ENCODE measurements at places on chromosomes 13 and 19. TPM values are rescaled to one million over a fixed set of nuclear protein-coding genes. Genes with fewer than 3 reads are reported as not detected.

DNA sequence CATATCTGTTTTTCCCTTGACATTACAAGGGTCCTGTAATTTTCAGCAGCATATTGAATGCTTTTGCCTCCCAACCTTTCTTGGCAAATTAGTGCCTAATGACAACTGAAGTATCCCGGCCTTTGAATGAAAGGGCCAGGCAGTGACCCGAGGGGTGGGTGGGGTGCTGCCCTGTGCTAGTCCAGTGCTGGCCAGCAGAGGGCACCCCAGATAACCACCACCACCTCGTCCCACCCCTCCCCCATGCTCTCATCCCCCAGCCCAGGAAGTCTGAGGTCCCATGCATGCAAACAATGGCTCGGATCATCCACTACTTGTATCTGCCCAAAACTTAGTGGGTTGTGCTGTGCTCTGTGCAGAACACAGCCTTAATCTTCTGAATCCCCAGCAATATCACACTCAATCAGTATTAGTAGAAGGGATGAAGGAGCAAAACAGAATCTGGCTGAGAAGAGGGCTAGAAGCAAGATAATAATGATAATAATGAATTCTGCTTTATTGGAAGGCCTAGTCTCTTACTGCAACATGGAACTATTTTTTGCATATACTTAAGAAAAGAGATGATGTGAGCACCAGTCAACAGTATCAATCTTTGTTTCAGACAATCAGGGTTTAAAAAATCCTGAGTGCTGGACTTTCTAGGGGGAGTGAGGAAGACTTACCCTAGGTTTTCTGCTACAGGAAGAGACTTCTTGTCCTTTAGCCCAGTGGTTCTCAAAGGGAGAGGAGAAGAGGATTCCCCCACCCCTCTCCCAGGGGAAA is 3.8 kb downstream of the ATP12A start:
- peak; percentile 28 for DNase-seq

DNA sequence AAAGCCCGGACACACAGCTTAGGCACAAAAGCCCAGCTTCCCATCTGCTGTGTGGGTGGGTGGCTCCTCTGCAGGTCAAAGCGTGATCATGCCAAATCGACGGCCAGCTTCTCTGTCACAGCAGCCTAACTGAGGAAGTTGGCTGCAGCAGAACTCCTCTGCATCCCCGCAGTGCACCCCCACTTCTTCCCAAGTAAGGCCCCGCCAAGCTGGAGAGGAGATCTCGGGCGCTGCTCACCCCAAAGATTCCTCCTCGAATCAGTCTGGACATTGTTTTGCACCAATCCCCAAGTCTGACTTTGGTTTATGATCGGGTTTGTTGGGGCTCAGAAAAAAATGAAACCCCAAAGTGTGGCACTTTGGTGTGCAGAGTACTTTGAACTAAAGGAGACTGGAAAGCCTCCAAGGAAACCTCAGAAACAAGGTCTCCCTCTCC is 19.7 kb upstream of the CPB2 start:
- no peak for DNase-seq

- DNase-seq = no peak
Measured at GRCh38 chr13:48113756-48114130, 18.8 kb upstream of the MED4 start.

DNA sequence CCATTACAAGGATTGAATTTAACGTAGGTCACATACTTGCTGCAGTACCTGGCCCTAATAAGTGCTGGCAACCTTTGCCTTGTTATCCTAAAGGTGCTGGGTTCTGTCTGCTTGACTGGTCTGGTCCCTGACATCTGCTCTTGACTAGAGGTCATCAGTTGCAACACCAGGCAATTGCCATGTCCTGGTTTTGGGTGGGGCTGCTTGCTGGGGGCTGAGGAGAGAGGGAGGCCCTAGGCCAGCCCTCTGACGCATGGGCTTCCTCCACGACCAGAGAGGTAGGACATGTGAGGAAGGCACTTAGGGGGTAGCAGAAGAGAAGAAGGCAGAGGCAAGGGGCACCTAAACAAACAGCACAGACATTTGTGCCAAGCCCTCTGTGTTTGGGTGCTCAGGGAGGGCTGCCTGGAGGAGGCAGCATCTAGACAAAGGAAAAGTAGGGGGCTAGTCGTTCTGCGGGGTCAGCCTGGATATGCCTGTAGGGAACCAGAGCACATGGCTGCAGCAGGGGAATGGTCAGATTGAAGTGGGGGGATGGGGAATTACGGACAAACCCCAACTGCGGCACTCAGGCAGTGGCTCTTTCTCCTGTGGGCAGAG is 21.7 kb downstream of the VSTM2B start:
- no peak for DNase-seq

DNA sequence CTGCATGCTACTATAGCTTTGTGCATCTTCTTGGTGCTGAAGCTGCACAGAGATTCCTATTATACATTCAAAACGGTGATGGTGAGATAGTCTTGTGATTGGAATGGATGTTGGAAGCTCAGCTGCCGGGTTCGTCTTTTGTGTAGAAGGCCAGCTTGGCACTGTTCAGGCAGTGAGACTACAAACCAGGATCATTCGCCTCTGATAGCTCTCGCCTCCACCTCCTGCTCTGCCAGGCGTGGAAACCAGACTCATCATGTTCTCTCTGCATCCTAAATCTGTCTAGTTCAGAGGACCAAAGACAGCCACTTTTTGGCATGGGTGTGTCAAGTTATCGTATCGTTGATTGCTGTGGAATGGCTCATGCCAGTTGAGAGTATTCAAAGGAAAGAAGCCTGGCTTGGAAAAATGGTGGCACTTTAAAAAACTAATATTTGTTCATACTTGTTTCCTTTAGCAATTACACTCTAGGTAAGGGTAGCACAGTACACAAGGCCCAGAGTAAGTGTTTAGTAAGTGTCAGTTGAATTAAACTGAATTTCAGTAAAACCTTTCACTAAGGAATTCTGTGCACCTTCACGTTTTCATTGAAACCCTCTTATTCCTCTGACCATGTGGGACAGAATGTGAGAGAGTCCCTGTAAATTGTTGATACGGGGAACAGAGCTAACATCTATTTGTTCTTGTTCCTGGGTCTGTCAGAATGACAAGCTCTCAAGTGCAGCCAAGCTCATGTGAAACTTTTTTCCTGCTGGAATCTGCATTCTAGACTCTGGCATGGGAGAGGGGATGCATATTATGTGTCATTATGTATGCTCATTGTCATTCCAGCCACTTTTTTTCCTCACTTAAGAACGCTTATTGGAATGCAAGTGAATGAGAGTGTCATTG is 69.8 kb downstream of the DPY19L3 start:
- DNase-seq = no peak

- DNase-seq = no peak
Measured at GRCh38 chr13:61255040-61255796, 160.4 kb downstream of the PCDH20 start.

- DNase-seq = no peak
Measured at GRCh38 chr13:61094865-61095264, 320.8 kb downstream of the PCDH20 start.

The GZMM gene
- 1.3 TPM for total RNA-seq

- no peak for DNase-seq
Measured at GRCh38 chr19:31545777-31546176, 196.5 kb upstream of the TSHZ3 start.

DNA sequence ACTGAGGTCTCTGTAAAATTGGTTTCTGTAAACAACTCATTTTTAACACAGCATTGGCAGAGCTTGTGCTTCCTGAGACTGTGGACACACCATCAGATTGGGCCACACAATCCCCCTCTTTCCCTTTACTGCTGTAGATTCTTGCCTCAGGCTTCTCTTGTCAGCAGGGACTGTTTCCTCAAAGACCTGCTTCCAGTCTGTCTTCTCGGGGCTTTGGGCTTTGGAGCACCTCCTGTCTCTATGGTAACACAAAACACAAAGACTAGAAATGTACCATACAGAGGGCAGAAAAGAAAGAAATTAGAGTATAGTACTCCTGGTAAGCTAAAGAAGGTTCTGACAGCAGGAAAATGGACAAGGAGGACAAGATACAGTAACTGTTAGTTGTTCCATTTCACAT is 484.5 kb downstream of the DIAPH3 start:
- no peak for DNase-seq

- no peak for DNase-seq
Measured at GRCh38 chr19:14683439-14683838, 6.4 kb upstream of the ZNF333 start.

The TIMM29 gene
- 32.0 TPM for total RNA-seq

- no peak for DNase-seq
Measured at GRCh38 chr13:112619730-112620631, 32.0 kb upstream of the TUBGCP3 start.

GRCh38 chr19:47070756-47071155 is 22.3 kb upstream of the TMEM160 start:
- DNase-seq = no peak

The CDX2 gene
- not detected for total RNA-seq

The SCN1B gene
- total RNA-seq = 8.4 TPM

The BCL3 gene
- 22.6 TPM for total RNA-seq

The DMKN gene
- total RNA-seq = not detected

The SIGLEC9 gene
- total RNA-seq = 0.10 TPM

DNA sequence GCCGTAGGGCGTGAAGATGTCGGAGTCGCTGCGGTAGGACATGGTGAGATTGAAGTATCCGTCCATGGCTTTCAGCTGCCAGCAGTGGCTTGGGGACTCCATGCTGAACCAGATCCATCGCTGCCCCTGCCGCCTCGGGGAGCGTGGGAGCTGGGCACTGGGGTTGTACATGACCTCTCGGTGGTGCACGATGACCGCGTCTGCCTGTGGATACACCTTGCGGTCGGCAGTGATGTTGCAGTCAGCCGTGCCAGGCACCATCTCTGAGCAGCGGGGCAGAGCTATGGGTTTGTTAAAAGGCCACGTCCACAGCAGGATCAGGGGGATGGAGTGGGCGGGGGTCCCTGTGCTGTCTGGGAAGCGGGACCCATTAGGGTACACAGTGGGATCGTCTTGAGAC is 7.4 kb downstream of the FUT6 start:
- no peak for DNase-seq

GRCh38 chr19:3851254-3852176 is 17.3 kb downstream of the ZFR2 start:
- DNase-seq = peak; percentile 69

DNA sequence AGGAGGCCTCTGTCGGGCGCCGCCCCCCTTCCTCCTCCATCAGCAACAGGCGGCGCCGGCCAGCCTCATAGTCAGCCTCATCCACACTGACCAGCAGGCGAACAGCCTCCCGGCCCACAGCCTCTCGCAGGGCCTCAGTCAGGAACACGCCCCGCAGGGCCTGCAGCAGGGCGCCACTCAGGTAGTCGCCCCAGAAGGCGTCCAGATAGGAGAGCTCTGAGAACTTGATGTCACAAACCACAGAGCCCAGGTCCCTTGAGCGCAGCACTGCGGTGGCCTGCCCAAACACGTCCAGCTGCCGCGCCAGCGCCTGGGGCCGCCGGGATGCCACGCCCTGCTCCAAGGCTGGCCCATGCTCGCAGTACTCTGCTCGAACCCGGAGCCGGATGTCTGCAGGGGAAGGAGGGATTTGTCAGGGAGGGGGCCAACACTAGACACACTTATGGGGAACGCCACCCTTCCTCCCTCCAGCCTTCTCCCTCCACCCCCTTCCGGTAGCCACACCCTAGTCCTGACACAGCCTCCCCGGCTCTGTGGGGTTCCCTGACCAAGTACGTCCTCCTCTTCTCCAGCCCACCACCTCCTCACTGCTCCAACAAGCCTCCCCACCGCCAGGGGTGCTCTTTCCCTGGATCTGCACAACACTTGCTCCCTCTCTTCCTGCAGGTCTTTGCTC is 17.9 kb downstream of the DEDD2 start:
- DNase-seq = no peak

DNA sequence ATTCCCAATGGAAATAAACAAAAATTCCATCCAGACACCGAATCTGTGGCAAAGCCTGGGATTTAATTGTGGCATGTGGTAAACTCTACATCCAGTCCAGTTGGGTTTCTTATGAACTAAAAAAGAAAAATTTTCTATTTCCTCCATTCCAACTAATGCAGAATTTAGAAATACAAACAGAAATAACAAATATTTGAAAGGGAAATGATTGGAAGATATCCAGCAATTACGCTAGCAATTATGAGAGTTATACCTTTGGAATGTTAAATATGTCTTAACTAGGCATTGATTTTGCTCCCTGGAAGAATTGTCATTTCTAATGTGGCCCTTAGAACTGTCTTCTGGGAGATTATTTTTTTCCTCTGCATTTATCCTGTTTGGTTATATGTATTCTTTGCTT is 421.4 kb upstream of the KLHL1 start:
- DNase-seq = no peak

GRCh38 chr13:30884543-30884942 is 21.5 kb upstream of the MEDAG start:
- peak; percentile 22 for DNase-seq

- peak; percentile 72 for DNase-seq
Measured at GRCh38 chr19:14383661-14384555, 2.7 kb downstream of the ADGRE5 start.

DNA sequence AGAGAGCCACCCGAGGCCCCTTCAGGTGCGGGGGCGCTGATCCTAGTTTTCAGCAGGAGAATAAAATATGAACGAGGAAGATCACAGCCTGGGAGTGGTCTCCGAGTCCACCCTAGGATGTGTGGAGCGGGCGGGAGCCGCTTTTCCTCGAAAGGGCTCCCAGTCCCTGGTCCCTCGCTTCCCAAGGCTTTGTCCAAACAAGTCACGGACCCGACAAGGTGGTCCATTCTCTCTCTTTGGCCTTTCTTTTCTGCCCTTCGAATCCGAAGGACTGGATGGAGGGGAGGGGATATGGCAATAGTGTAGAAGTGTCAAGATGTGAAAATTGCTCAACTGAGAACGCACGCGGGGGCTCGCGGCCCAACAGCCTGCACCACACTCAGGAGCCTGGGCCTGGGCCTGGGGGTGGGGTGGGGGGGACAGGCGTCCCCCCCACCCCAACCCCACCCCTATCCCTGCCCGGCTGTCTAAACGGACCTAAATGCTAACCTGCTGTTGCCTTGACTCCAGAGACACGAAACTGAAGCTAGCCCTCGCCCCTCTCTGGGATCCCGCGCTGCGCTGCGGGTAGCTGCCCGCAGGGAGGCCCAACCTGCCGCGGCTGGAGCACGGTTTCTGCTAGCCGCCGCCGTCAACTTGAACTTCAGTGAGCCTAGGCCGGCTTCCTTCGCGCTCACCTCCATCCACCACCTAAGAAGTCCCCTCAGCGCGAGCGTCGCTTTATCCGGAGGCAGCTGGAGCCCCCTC is 7.1 kb downstream of the ZIC2 start:
- no peak for DNase-seq

The CLIP3 gene
- total RNA-seq = 2.0 TPM

The NRTN gene
- total RNA-seq = not detected

GRCh38 chr19:54275951-54276350 is 5.0 kb downstream of the LILRB2 start:
- no peak for DNase-seq

DNA sequence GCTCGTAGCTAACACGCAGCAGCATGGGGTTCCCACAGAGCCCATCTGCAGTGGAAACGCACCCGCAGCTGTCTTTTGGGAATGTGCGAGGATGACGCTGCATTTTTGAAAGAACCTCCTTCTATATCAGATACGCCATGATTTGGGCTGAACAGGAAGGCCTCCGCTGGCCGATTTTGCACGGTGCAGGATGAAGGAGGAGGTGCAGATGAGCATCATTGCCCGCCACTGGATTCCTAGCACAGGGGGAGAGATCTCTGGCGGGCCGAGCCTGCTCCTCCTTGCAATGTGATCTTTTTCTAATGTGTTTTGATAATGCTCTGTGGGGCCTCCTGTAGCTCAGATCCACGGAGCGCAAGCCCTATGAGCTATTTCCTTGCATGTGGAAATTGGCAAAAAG is 55.5 kb downstream of the EFNB2 start:
- DNase-seq = no peak

The SELENOV gene
- not detected for total RNA-seq
